Mesothelial cell of epicardium (in vitro differentiated cells): ENCODE measurements at places on chromosomes 16 and 17. TPM values are rescaled to one million over a fixed set of nuclear protein-coding genes. Genes with fewer than 3 reads are reported as not detected.
A peak's percentile ranks its signal among the peaks of the same experiment; 100 is the strongest.

- H3K27me3 ChIP-seq = no peaks in the 10 kb centered on the region
- H3K36me3 ChIP-seq = no peaks in the 10 kb centered on the region
- peak overlapping the region; percentile 70 for H3K27ac ChIP-seq
- DNase-seq = no peak
- H3K4me1 ChIP-seq = peaks cover 17% of the 10 kb centered on the region
These were observed 6.3 kb downstream of the TBC1D16 start for GRCh38 chr17:80029258-80029974.

GRCh38 chr16:560204-560700, at the start of gene PRR35:
Gene PRR35, plus strand, starts transcription at chr16:560394. Its CDS starts 2,901 bp downstream, at chr16:563295.
- no peak within 1 kb of the TSS for H3K27ac ChIP-seq
- no peak for DNase-seq
- H3K36me3 ChIP-seq = no peaks in the 10 kb centered on the region
- peak within 1 kb of the TSS; percentile 60 for H3K4me3 ChIP-seq

DNA sequence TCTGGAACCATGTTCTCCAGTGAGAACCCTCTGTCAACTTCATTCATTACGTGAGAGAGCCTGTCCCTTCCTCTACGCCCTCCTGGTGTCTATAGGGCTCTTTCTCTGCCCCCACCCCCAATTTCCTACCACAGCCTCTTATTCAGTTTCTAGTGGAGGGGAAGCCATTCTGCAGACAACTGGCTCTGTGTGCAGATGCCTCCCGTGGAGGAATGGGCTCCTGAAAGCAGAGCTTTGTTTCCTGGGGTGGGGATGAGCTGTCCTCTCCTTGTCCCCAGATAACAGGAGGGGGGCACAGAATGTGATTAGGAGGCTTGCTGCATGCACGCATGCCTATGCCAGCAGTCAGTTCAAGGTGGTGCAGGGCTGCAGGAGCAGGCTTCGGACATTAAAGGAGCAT, 31.6 kb downstream of the MMP15 start:
- H3K27me3 ChIP-seq = no peaks in the 10 kb centered on the region
- H3K4me3 ChIP-seq = no peak overlapping the region
- no peaks in the 10 kb centered on the region for H3K36me3 ChIP-seq
- peaks cover 3% of the 10 kb centered on the region for H3K4me1 ChIP-seq

DNA sequence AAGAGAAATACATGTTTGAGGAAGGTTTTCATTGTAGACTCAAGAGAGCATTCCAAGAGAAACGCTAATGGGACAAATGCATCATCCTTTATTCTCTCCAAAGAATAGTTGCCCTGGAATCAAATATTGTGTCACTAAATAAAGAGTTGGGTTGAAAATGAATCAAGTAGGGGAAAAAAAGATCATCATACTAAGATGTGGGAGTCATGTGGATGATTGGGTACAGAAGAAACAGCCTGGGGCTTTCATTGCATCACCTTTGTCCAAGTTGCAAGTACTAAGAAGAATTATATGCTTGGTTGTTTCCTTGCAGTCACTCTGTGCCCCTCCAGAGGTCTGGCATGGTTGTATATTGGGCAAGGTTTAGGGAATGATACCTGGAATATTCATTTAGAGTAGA, 658.9 kb downstream of the TOX3 start:
- H3K27me3 ChIP-seq = no peaks in the 10 kb centered on the region
- H3K4me3 ChIP-seq = no peak overlapping the region
- no peaks in the 10 kb centered on the region for H3K36me3 ChIP-seq

GRCh38 chr17:30124273-30124796, 7.7 kb downstream of the NSRP1 start:
- no peak overlapping the region for H3K4me3 ChIP-seq
- no peaks in the 10 kb centered on the region for H3K27me3 ChIP-seq
- peaks cover 15% of the 10 kb centered on the region for H3K36me3 ChIP-seq
- H3K27ac ChIP-seq = peak overlapping the region; percentile 23
- H3K4me1 ChIP-seq = peaks cover 4% of the 10 kb centered on the region

DNA sequence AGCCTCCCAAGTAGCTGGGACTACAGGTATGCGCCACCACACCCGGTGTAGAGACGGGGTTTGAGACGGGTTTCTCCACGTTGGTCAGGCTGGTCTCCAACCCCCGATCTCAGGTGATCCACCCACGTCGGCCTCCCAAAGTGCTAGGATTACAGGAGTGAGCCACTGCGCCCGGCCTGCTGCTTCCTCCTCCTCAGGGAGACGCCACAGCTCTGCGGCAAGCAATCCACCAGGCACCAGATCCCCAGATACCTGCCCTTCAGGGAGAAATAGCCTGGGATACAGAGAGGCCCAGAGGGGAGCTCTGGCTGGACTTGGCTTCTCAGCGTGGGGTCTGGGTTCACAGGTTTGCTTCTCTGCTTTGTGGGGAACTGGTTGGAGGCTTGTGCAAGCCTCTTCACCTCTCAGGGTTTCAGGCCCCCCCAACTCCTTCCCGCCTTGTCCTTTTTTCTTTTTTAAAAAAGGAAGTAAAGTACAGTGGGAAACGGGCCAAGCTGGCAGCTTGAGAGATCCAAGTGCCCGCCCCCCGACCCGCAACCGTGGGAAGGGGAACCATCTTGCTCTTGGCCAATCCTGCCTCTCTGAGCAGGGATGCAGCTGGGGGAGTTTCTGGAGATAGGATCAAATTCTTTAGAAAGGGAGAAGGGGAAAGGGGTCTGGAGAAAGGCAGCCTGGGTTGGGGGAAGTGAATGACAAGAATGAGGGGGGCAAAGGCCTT, 2.6 kb upstream of the SPHK1 start:
- no peaks in the 10 kb centered on the region for H3K36me3 ChIP-seq
- H3K27ac ChIP-seq = no peak overlapping the region
- no peak for DNase-seq
- peaks cover 30% of the 10 kb centered on the region for H3K27me3 ChIP-seq
- H3K4me3 ChIP-seq = peak overlapping the region; percentile 58

GRCh38 chr16:87822108-87822970, 47.0 kb downstream of the SLC7A5 start:
- peaks cover 34% of the 10 kb centered on the region for H3K4me1 ChIP-seq
- no peaks in the 10 kb centered on the region for H3K36me3 ChIP-seq
- H3K27ac ChIP-seq = peak overlapping the region; percentile 77
- H3K27me3 ChIP-seq = no peaks in the 10 kb centered on the region

GRCh38 chr16:53881371-53881770, 177.4 kb downstream of the FTO start:
- no peak overlapping the region for H3K27ac ChIP-seq
- no peaks in the 10 kb centered on the region for H3K27me3 ChIP-seq
- H3K4me3 ChIP-seq = no peak overlapping the region
- no peak for DNase-seq

DNA sequence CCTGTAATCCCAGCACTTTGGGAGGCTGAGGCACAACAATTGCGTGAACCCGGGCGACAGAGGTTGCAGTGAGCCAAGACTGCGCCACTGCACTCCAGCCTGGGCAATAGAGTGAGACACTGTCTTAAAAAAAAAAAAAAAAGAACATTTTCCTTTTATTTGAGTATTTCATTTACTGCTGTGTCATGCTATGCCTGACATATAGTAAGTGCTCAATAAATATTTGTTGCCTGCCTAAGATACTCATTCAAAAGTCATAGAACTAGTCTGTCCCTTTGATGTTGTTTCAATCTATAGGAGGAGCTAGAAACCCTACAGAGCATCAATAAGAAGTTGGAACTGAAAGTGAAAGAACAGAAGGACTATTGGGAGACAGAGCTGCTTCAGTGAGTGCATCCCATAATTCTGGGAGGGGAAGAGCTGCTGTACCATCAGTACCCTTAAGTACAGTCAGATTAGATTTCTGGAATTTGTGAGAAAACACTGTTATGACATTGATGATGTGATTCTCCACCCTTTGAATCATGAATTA, 20.0 kb downstream of the CALCOCO2 start:
- no peaks in the 10 kb centered on the region for H3K4me1 ChIP-seq
- peaks cover 33% of the 10 kb centered on the region for H3K36me3 ChIP-seq
- no peaks in the 10 kb centered on the region for H3K27me3 ChIP-seq
- DNase-seq = no peak
- H3K4me3 ChIP-seq = no peak overlapping the region

DNA sequence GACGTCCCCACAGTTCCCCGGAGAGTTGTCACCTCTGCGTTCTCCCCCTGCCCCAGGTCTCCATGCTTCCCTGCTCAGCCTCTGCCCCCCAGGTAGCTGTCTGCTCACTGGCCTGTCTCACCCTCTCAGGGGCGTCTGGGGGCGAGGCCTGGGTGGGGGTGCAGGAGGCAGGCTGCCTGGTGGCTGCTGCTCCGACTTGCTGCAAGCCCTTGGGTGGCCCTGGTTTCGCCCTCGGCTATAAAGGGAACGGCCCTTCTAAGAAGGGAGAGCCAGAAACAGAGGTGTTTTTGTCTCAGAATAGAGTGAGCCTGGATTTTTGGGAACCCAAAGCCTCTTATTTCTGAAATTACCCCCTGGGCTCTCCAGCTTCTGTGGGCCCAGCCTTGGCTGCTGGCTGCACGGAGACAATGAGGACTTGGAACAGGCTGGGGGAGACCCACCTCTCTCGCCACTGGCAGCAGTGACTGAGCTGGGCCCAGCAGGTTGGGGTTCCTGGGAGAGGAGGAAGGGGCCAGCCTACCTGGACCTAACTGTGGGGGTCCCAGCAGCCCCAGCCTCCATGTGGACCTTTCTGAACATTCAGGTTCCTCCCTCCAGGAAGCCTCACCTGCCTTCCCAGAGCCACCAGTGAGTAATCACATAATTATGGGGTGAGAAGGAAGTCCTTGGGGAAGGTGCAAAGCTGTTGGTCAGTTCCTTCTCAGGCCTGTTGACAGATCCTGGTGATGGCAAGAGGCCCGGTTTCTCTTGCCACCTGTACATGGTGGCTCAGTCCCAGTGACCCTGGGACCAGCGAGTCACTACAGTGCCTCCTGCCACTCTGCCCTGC, 15.5 kb upstream of the SPNS2 start:
- H3K36me3 ChIP-seq = no peaks in the 10 kb centered on the region
- H3K27me3 ChIP-seq = no peaks in the 10 kb centered on the region
- H3K4me1 ChIP-seq = peaks cover 22% of the 10 kb centered on the region

DNA sequence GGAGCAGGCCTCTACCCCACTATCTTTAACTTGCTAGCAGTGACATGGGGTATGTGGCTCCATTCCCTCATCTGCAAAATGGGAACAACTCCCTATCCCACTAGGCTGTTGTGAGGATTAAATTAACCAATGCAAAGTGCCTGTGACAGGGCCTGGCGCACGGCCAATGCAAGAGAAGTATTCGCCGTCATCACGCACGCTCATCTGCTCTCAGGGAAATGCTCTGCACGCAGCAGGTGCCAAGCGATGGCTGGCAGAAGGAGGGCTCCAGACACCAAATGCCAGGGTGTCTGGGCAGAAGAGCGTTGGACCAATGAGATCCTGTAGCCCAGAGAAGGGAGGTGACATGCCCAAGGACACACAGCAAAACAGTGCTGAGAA, 17.3 kb downstream of the FAM83G start:
- no peak for DNase-seq
- no peaks in the 10 kb centered on the region for H3K27me3 ChIP-seq
- H3K27ac ChIP-seq = no peak overlapping the region
- H3K36me3 ChIP-seq = peaks cover 4% of the 10 kb centered on the region

Gene RNF43
- 38.7 to 40.3 TPM (median 39.0 TPM) in 3 replicates for total RNA-seq

Gene SLC35G6
- total RNA-seq = not detected in 3 replicates

Gene HOXB1
- 0.24 to 0.43 TPM (median 0.25 TPM) in 3 replicates for total RNA-seq

Gene GRB7
- 44.6 to 53.3 TPM (median 46.4 TPM) in 3 replicates for total RNA-seq

Gene CSH1
- total RNA-seq = 0.61 TPM in 1 of 3 replicates, not detected in the others

Gene SPIRE2
- 4.9 to 6.8 TPM (median 5.5 TPM) in 3 replicates for total RNA-seq

Gene TBX2
- total RNA-seq = 164 to 176 TPM (median 173 TPM) in 3 replicates

Gene MMP28
- 0.34 to 0.86 TPM in 2 of 3 replicates, not detected in the other for total RNA-seq
